MV-4-11 (cell line): ENCODE measurements at places on chromosomes 7 and 10.

- no peak for DNase-seq
Measured at GRCh38 chr7:16115374-16115773, 306.0 kb downstream of the CRPPA start.

DNA sequence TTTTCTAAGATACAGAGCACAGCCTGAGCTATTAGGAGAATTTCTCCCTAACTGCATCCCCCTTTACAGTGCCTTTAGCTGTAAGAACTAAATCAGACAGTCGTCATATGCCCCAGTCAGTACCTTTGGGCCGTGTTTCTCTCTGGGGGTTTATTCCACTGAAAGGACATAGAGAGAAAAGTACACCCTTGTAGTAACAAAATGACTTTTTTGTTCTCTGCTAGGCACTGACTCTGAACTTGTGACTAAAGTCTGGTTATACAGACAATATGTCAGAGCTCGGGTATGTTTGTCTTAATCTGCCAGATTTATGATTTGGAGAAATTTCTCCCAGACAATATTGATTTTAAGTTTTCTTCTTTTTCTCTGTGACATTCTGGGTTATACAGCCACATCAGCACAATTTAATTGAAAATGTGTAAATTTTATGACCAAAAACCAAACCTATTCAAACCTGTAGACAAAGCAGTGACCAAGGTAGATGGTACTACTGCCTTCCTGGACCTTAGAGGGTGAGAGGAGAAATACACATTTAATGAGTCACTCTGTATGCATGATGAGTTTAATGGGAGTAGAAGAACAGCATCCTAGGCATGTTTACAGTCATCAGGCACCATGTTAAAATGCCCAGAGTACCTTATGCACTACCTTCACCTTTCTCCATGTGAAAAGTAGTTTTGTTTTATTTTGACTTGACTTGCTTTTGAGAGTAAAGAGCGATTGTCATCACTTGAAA, 156.1 kb upstream of the PLXDC2 start:
- DNase-seq, result no peak

DNA sequence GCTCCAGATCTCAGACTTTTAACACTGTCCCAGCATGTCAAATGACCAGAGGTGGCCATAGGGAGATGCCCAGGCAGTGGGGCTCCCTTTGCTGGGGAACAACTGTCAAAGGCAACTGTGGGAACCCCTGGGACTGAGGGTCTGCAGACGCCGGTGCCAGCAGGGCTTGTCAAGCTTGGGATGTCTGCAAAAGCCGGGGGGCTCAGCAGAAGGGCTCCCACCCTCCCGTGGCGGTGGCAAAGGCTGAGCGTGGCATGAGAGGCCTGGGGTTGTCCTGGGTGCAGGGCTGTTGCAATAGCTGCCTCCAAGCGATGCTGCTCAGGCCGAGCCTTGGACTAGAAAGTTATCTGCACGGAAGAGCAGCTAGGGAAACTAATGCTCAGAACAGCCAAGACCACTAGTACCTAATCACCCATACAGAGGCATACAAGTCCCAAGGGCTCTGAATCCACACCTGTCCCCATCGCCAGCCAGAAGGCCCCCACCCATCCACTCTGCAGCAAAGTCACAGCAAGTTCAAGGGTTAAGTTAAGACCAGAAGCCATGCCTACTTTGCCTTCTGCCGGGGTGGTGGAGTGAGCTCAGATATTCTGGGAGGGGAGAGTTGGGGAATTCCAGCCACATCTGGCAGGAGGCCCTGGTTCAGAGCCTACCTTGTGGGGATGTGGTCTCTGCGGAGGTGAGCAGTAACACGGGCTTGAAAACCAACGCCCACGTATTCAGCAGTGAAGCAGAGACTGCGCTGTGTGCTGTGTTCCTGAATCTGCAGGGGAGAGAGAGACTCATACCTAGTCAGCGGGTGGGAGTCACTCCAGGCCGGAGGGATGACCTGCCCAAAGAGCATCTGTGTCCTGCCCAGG, 4.6 kb downstream of the SH2B2 start:
- no peak for DNase-seq

GRCh38 chr10:78215645-78216044, 182.0 kb downstream of the RPS24 start:
- peak; percentile 73 for DNase-seq

DNA sequence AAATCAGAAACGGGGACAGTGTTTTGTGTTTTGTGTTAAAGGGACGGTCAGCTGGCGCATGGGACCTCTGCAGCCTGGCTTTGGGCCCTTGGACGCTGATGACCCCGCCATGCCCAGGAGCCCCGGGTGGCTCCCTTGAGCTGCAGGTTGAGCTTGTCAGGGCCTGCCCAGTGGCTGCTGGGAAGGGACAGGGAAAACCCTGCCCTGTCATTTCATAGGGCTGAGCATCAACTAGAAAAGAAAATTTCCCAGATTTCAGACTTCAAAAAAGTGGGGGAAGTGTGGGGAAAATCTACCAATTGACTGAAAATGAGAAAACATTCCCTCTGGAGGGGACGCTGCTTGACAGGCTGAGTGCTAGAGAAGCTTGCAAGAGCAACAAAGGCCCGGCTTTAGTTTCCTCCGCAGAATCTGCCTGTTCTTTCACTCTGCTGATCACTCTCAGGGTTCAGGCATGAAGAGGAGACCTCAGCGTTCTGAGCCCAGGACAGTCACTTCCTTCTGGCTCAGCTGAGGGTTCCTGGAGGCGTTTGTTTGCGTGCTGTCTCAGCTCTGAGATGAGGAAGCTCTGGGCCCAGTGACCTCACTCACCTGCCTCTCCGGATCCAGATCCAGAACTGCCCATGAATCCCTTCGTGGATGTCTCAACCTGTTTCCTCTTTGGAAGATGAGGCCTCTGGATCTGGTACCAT, 18.6 kb upstream of the DNAJB6 start:
- DNase-seq, result peak; percentile 73

- DNase-seq, result no peak
Measured at GRCh38 chr10:28300027-28300426, 2.8 kb downstream of the MPP7 start.

GRCh38 chr7:884191-885003, 8.0 kb downstream of the GET4 start:
- no peak for DNase-seq

DNA sequence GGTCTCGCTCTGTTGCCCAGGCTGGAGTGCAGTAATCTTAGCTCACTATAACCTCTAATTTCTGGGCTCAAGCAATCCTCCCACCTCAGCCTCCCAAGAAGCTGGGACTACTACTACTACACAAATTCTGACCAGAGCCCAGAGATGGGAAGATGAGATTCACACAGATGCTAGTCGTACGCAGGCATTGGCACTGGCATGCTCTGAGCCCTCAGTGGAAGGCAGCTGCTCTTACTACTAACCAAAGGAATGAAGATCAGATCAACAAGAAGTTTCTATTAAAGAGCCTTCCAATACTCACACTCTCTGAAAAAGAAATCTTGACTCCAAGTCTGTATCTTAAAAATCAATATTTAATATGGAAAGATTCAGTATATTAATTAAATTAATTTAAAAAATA, 10.7 kb downstream of the GDF2 start:
- no peak for DNase-seq

GRCh38 chr10:105023211-105024111, 382.4 kb downstream of the SORCS3 start:
- no peak for DNase-seq

DNA sequence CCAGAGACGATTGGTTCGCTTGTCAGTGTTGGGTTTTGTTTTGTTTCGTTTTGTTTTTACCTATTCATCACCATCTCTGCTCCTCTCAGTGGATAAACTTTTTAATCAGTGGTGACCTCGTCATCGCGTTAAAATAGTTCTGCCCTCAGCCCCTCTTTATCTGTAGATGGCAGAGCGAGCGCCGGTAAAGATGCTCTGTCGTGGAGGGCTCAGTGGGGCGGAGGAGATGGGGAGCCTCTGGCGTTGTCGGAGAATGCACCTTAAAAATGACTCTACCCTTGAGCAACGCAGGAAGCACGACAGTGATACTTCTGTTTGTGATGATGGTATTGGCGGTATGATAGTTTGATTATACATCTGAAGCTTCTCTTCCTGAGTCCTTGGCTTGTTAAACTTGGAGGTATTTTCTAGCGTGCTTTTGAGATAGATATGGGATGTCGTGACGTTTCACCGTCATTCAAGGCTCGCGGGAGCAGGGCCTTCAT, 554 bp downstream of the CSGALNACT2 start:
- DNase-seq, result peak; percentile 21

GRCh38 chr7:33556472-33556871, 348.9 kb upstream of the BMPER start:
- no peak for DNase-seq

DNA sequence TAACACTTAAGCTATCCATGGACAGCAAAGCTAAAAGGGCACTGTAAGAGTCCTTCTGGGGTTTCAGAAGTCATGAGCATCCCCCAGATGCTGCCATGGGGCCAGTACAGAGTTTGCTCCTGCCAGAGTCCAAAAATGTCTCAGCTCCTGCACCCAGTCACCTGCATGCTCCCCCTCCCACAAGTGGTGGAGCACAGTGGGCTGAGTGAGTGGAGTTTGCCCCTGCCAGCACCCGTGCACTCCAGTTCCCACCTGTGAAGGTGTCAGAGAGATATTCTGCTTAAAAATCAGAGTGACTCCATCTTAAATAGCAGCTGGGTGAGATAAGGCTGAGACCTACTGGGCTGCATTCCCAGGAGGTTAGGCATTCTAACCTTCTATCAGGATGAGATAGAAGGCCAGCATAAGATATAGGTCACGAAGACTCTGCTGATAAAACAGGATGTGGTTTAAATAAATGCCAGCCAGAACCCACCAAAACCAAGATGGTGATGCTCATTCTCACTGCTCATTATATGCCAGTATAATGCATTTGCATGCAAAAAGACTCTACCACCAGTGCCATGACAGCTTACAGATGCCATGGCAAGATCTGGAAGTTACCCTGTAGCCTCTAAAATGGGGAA, 140.1 kb upstream of the ZNF92 start:
- DNase-seq, result no peak

DNA sequence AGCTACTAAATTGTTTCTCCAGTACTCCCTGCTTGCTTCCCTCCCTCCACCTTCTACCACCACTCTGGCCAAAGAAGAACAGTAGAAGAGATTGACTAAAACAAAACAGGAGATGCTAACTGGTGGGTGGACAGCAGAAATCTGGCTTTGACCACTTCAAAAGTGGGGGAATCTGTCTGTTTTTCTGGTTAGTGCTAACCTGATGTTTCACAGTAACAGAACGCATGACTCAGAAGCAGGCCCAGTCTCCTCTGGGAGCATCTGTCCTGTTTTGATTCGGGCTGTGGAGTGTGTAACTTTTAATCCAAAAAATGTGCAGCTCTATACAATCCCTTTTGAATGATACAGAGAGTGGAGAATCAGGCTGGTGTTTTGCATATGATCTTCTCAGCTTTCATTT, 32.7 kb upstream of the ZNF438 start:
- DNase-seq, result no peak

- no peak for DNase-seq
Measured at GRCh38 chr10:58782876-58783851, 270.5 kb downstream of the BICC1 start.

DNA sequence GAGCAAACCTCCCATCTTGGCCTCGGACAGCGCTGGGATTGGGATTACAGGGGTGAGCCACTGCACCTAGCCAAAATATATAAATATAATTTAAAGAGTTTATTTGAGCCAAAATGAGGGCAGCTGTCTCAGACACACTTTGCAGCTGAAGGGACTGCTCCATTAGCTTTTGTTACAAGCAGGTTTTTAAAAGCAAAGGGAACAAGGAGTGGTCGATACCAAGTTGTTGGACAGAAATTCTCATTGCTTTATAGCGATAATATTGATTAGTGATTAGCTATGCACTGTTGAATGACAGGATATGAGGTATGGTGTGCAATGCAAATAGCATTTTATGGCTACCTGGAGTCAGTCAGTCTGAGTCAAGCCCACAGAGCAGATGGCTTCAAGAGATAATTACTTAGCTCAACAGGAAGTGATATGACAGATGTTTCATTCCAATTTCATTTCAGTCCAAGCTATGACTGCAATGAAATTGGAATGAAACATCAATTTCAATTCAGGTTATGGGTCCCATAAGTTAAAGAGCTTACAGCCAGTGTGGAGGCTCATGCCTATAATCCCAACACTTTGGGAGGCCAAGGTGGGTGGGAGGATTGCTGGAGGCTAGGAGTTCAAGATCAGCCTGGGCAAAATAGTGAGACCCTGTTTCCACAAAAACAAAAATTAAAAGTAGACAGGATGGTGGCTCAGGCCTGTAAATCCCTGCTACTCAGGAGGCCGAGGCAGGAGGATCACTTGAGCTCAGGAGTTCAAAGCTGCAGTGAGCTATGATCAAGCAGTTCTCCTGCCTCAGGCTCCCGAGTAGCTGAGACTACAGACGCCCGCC, 23.1 kb downstream of the TYW1 start:
- peak; percentile 7 for DNase-seq

DNA sequence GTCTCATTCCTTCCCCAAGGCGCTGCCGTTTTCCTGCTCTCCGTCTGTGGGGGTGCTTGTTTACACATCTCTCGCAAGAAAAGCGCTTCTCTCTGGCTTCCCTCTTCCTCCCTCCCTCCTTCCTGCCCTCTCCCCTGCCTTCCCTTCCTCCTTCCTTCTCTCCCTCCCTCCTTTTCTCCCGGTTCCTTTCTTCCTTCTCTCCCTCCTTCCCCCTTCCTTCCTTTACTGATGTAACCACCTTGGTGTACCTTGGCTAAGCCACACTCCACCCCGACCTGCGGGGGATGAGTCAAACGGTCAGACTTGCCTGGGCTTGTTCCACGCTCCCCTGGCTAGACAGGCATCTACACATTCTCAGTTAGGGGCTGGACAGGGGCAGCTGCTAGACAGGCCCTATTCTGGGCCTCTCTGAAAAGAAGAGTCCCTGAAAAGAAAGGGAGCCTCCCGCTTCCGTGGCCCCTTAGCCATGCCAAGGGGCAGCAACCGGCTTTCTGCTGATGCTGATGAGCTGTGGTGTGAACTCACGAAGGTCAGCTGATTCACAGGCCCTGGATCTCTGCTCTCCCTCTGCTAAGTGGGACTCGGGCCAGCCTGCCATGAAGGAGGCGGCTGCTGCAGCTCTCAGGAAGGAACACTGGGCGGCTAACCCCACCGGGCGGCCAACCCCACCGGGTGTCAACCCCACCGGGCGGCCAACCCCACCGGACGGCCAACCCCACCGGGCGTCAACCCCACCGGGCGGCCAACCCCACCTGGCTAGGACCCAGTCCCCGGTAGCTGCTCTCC, 216.8 kb downstream of the TCERG1L start:
- DNase-seq, result no peak

- DNase-seq, result no peak
Measured at GRCh38 chr7:142420554-142421362, 162.9 kb upstream of the PRSS58 start.

- peak; percentile 5 for DNase-seq
Measured at GRCh38 chr7:1899196-1899595, 229.1 kb downstream of the ELFN1 start.

DNA sequence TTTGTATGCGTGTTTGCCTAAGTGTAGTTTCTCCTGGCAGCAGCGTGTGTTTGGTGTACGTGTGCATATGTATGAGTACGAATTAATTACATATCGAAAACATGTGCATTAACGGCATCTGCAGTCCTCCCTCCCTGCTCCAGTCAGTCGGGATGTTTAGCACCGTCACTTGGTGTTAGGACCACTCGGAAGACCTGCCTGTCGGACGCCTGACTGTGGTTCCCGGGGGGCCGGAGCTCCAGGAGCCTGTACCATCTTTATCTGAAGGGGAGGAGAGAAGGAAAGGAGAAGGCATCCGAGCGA, 1.1 kb upstream of the CNTNAP2 start:
- no peak for DNase-seq
